ENCODE measurements at places on chromosomes 5 and 9.

DNA sequence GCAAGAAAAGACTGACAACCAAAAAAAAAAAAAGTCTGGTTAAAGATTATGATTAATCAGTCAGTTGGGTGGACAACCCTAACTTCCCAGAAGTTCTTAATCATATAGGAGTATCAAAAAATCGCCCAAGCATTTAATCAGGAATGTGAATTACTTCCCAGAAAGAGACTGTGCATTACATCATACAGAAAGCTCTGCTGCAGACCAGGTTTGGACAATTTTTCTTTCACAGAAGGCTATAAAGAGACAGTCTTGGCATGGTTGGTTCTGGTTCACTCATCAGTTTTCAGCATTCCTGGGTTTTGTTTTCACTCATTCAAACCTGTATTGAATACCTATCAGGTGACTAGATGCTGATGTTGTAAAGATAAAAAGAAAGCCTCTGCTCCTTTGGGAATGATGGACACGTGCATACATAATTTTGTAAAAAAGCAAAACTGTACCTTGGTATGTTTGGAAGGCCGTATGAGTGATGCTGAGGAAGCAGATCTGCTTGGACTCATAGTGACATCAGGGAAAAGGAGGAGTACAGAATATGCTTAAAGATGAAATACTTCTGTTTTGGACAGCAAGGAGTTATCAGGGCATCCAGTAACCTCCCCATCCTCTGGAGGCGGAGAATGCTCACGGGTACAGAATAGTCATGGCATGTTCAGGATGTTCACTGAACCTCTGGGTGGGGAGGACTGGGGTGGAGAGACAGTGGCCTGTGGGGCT, 178.4 kb downstream of the GNA14 start:
- DNase-seq: no peak

DNA sequence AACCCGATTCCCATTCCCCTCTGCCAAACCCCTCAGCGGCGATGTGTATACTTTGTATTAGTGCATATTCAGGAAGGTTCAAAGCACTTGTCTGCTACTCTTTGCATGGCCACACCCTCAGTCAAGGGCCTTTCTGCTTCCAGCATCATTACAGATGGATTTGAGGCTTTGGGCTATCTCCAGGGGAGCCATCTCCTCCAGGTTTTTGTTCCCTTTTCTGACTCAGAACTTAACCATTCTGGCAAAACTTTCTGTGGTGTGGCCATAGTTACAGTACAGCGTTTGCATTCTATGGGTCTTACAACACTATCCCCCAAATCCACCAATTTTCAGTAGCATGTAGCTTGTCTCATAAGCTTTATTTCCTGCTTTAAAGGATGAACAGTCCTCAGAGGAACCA, 36.0 kb upstream of the SVEP1 start:
- no peak for DNase-seq

GRCh38 chr9:8649160-8649559, 849.6 kb upstream of the DMAC1 start:
- DNase-seq: no peak

- DNase-seq: no peak
These were observed 65.6 kb downstream of the GNA14 start for GRCh38 chr9:77582525-77582924.

GRCh38 chr5:39208471-39208870, 10.9 kb downstream of the FYB1 start:
- DNase-seq: no peak

DNA sequence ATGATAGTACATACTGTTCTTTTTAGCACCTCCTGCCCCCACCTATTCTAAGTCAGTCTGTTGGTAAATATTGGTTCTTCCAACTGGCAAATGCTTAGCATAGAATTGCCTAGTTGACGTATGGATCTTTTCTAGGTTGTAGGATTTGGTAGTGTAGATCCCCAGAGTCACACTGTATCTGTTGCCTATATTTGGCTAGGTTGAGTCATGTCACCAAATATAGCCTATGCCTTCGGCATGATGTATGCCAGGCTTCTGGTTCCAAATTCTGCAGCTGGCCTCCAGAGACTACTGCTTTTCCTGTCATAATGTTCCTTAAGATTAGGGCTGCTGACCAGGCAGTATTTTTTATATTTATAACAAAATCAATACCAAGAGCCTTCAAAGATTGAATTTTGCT, 38.2 kb downstream of the CPEB4 start:
- DNase-seq: no peak

DNA sequence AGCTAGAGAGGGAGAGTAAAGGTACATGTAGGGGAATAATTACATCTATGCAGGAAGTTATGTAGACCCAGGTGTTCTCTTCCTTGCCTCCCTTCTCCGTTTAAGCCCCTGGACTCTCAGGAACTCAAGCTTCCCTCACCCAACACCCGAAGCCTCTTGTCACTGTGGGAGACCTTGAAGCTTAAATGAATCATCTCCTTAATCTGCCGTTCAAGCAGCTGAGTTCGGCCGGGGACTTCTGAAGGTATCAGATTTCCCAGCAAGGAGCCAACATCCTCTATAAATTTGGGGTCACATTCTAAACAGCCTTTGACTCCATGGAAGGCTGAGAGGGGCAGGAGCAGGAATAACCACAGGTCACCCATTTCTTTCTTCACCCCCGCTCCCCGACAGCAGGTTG, 412 bp downstream of the IZUMO3 start:
- no peak for DNase-seq

- no peak for DNase-seq
These were observed 180.4 kb upstream of the S1PR3 start for GRCh38 chr9:88810826-88811225.

DNA sequence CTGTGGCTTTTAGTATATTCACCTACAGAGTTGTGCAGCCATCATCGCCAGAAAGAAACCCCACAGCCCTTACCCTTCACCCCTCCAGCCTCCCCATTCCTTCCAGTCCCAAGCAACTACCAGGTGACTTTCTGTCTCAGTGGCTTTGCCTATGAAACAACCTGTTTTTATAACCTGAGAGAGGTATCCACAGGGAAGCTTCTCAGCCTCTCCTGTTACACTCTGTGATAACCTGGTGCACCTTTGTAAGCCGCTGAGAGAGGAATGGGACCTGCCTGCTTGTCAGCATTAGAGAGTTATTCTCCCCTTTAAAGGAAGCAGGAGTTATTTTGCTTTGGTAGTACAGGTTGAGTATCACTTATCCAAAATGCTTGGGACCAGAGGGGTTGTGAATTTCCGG, 93.6 kb downstream of the TRIO start:
- DNase-seq: no peak

- no peak for DNase-seq
These were observed 43.8 kb downstream of the UNC5A start for GRCh38 chr5:176854164-176854563.

DNA sequence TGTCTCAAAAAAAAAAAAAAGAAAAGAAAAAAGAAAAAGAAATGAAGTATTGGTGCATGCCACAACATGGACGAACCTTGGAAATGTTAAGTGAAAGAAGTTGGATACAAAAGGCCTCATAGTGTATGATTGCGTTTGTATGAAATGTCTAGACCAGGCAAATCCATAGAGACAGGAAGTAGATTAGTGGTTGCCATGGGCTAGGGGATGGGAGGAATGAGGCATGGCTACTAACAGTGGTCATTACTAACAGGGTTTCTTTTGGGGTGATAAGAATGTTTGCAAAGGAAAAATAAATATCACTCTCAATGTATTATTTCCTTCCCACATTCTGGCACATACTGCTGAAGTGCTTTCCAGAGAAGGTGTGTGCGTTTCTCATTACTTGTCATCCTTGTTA, 44.1 kb downstream of the UGCG start:
- no peak for DNase-seq

GRCh38 chr5:54455413-54456157, at the start of gene HSPB3:
HSPB3 (plus strand) TSS chr5:54455699; CDS start chr5:54455790, 91 bp downstream.
- no peak for DNase-seq

GRCh38 chr9:18208166-18209059, 265.5 kb upstream of the ADAMTSL1 start:
- no peak for DNase-seq

- no peak for DNase-seq
These were observed 24.5 kb downstream of the CAVIN4 start for GRCh38 chr9:100602342-100602801.

DNA sequence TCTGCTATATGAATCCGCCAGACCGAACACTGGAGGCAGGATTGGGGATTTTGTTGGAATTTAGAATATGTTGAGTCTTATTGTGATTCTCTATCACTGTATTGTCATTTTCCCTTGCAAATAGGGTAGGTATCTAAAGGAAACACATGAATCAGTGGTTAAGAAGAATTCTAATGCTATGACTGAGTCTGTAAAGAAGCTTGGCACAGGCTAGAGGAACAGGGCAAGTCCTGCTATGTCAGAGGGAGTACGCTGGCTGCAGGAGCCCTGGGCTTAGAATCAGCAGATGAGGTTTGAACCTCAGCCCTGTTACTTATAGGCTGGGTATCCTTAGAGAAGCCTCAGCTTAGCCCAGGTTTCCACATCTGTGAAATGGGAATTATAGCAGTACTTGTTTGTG, 198.1 kb downstream of the NR3C1 start:
- no peak for DNase-seq

- no peak for DNase-seq
These were observed 322.6 kb upstream of the ACTBL2 start for GRCh38 chr5:57805170-57805569.

- no peak for DNase-seq
These were observed 88.9 kb downstream of the EBF1 start for GRCh38 chr5:159010661-159011442.

DNA sequence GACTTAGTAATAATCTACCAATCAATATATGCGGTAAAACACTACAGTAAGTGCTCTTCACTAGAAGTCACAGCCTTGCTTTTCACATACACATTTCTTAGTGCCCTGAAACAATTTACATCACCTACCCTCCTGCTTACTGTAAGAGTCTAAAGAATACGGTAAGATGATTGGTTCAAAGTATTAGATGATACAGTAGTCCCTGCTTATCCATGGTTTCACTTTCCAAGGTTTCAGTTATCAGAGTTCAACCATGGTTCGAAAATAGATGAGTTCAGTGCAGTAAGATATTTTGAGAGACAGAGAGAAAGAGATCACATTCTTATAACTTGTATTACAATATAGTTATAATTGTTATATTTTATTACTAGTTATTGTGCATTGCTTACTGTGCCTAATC, 83.0 kb downstream of the CPLANE1 start:
- DNase-seq: no peak

DNA sequence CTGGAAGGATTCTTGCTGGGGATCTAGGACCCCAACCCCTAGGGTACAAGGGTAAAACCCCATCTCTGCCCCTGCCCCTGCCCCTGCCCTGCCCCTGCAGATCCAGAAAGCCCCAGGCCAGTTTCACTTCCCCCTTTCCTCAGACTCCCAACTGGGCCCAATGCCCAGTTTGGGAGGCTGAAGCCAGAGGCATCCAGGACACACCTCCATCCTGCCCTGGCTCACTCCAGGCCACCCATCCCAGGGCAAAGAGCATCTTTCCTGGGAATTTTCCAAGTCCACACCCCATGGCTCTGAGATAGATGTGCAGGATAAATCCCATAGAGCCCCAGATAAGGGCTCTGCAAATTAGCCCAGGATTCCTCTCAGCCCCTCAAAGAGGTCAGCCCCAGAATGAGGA, 17.4 kb downstream of the CNTFR start:
- no peak for DNase-seq

- DNase-seq: no peak
These were observed 2.2 kb downstream of the GABRB2 start for GRCh38 chr5:161544350-161544765.

DNA sequence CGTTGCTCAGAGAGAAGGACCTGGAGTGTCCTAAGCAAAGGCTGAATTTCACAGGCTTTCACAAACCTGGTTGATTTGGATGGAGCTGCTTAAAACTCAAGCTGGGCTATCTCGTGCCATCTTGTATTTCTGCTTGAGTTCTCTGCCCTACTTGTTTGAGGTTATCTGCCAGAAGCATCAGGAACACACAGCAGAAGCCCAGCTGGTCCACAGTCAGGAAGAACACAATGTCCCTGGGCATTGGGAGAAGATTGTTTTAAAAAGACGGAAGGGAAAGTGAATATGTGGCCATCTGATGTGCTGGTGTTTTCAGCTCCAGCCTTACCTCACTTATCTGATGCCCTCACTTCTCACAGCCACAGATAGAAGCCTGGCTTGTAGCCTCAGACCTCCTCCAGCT, 32.9 kb upstream of the SLC36A1 start:
- no peak for DNase-seq

GRCh38 chr5:157821822-157822622, 36.9 kb downstream of the CLINT1 start:
- no peak for DNase-seq

GRCh38 chr9:133777068-133777791, 39.1 kb upstream of the SARDH start:
- DNase-seq: no peak

DNA sequence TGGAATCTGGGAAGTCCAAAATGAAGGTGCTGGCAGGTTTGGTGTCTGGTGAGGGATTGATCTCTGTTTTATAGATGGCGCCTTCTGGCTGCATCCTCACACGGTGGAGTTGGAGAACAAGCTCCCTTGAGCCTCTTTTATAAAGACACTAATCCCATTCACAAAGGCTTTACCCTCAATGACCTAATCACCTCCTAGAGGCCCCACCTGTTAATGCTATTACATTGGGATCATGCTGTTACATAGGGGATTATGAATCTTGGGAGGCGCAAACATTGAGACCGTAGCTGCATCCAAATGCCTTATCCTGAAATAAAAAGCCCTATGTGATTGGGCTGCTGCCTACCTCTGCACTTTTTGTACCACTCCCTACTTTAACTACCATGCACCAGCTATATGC, 197.1 kb upstream of the HMHB1 start:
- no peak for DNase-seq

- peak; percentile 16 for DNase-seq
These were observed 35.2 kb downstream of the GOLPH3 start for GRCh38 chr5:32138839-32139493.

- DNase-seq: no peak
These were observed 54.5 kb downstream of the SNCAIP start for GRCh38 chr5:122366501-122366900.

DNA sequence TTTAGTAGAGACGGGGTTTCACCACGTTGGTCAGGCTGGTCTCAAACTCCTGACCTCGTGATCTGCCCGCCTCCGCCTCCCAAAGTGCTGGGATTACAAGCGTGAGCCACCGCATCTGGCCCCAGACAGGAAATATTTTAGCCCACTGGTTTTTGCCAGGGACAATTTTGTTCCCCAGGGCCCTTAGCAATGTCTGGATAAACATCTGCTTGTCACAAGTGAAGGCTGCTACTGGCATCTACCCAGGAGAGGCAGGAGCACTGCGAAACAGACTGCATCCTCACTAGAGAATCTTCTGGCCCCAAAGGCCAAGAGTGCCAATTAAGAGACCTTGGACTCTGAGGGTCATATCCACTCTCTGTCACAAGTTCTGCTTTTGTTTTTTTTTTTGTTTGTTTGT, 2.4 kb upstream of the TPRN start:
- no peak for DNase-seq

GRCh38 chr5:73694089-73694488, 68.1 kb downstream of the ARHGEF28 start:
- DNase-seq: no peak

GRCh38 chr9:127050152-127050551, 72.3 kb downstream of the ANGPTL2 start:
- DNase-seq: no peak
